Hippocampal formation (tissue), 2 donors: ENCODE measurements at places on chromosomes 3 and 15.

- no peak for DNase-seq
These were observed 28.5 kb downstream of the ACKR4 start for GRCh38 chr3:132625613-132626012.

GRCh38 chr3:184710870-184711492, 883 bp downstream of the MAGEF1 start:
- no peak for DNase-seq

DNA sequence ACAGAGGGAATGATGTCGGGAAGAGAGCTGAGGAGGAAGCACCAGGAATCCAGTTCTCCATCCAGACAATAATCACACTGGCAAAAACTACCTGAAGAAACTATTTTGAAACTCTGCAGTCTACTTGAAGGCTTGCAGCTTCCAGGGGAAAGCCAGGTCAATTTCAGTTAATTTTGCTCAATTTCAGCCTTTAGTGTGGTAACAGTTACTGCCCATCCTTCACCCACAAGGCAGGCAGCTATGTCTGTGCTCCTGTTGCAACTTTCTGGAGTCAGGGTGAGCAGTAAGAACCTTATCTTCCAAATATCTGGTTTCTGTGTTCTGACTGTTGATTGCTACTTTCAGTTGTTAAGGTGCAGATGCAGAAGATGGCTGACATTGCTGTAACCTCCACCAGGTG, 221.7 kb downstream of the ADAMTS17 start:
- no peak for DNase-seq

- DNase-seq = no peak
These were observed 133.3 kb upstream of the TPM1 start for GRCh38 chr15:62909257-62909656.

- no peak for DNase-seq
These were observed 74.4 kb downstream of the MGLL start for GRCh38 chr3:127747751-127748521.

DNA sequence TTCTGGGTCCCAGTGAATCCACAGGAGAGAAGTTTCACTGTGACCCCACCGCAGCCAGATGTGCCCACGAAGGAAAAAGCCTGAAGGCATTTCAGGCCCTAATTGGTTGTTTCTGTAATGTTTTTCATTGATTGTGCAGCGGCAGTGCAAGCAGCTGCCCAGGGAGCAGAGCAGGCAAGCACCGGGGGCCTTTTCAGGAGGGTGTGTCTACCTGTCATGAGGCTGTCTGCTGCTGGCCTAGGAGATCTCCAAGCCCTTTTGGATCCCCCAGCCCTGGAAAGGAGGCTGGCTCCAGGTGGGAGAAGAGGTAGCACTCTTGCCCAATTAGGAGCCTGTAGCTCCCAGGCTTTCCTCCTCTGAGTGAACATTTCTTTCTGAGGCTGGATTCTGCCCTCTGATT, 108.8 kb downstream of the EPHB1 start:
- no peak for DNase-seq

- no peak for DNase-seq
These were observed 61.5 kb downstream of the PRICKLE2 start for GRCh38 chr3:64163755-64164148.

DNA sequence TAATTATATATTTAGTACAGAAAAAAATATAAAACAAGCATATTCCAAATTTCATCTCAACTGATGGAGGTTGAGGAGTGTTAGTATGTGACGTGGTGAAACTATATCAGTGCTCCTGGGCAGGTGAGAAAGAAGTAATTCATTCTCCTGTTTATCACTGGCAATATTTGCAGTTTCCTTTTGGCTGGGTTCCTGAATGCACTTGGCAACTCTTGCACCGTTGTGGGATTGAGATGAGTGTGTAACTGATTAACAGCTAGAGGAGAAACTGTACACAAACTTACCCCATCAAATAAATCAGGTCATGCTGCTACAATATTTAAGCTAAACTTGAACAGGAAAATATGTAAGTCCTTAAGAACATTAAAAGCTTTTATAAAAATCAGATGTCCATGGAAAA, 2.1 kb upstream of the ATP13A4 start:
- DNase-seq = no peak

DNA sequence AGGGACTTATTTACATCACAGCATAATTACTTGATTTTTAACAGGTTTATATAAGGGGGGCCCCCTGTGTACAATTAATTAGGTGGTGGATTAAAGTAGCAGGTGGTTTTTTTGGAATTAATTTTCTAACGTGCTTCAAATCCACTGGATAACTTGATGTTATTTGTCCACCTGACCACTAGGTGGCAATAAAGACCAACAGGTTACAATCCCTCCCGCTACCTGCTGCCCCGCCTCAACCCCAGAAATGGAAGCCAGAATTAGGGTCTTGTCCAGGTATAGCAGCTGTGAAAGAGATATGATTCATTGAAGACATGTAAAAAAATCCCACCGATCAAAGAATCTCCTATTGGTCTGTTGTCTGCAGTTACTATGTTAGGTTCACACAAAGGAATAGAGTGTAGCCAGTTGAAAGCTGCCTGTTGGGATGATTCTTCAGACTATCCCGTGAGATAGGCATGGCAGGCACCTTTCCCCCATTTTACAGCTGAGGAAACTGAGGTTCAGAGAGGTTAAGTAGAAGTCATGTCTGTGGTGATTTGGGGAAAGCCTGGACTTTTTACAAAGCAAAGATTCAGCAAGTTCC, 44.0 kb downstream of the MFSD1 start:
- DNase-seq = peak; percentile 23

DNA sequence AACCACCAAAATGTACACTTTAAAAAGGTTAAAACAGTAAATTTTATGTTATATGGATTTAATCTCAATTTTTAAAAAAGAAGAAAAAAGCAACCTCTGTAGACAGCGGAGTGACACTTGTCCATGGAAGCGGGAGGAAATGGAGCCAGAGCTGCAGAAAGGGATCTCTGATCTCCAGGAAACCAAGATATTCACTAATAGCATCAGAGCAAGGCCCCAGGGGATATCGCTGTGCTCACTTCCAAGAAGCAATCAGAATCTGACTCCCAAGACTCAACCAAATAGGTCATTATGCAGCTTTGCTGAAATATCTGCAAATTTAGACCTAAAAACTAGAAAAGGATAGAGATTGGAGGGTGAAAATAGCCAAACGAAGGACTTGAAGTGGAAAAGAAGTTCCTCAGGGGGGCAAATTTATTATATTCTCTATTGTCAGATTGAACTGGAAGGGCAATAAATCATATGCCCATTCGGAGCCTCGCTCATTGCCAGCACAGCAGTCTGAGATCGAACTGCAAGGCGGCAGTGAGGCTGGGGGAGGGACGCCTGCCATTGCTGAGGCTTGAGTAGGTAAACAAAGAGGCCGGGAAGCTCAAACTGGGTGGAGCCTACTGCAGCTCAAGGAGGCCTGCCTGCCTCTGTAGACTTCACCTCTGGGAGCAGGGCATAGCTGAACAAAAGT, 62.0 kb upstream of the ATP2C1 start:
- DNase-seq = no peak

GRCh38 chr3:152405915-152406802, 137.4 kb downstream of the MBNL1 start:
- DNase-seq = no peak

GRCh38 chr3:167114619-167115018, 265.5 kb downstream of the ZBBX start:
- no peak for DNase-seq

DNA sequence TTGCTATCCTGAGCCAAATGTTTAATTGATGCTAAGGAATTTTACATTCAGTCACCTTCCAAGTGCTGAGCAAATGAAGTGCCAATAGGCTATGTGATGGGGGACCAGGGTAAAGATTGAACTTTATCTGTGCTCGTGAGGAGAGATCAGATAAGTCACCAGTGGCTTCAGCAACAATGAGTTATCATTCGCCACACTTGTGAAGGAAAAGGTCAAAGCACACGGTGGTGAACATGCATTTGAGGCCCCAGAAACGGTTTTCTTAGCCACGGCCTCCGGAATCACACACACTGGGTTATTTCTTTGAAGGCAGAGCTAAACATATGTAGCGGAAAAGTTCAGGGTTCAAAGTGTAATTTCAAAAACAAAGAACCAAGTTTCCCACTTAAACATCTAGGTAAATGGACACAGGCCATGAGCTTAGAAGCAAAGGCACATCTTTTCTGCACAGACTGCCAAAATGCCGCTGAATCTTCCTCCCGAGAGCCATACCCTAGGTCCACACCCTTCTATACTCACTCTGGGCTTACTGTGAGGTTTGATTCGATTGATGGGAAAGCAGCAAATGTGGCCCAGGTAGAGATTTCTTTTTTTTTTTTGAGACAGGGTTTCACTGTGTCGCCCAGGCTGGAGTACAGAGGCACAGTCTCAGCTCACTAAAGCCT, 268.5 kb downstream of the SHQ1 start:
- DNase-seq = no peak

DNA sequence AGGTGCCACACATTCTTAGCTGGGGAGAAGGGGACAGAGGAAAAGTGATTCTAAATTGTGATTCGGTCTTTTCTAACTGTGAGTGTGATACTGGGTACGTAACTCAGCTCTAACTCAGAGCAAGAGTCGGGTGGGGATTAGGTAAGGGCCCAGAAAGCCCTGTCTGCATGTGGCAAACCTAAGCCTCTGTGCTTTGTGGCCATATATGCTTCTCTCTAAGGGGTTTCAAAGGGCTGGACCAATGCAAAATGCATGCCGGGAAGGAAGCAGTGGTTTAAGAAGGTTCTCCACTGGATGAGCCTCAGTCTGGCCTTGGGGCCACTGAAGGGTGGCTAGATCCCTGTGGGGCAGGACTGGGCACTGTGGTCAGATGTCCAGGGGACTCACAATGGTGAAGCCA, 275.8 kb downstream of the PLCL2 start:
- no peak for DNase-seq

- no peak for DNase-seq
These were observed 307.1 kb downstream of the MECOM start for GRCh38 chr3:169356284-169356955.

DNA sequence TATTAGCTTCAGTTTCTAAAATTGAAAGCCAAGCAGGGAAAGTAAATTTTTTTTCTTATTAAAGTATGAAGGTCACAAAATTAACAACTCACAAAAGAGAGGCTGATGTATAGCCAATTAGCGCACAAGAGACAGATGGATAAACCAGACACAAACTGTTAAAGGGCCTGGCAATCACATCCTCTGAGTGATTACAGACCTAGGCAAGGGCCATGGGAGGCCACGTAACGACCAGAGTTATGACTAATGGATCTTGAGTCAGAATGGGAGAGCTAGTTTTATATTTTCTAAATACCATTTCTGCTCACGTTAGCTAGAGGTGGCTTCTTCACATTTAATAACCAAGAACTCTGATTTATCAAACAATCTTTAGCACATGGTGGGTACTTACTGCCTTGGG, 17.8 kb upstream of the SCAMP5 start:
- no peak for DNase-seq
